ENCODE measurements at places on chromosomes 5 and 9. TPM values are rescaled to one million over a fixed set of nuclear protein-coding genes. Genes with fewer than 3 reads are reported as not detected.

Gene PCDHGA11
- total RNA-seq: 11.6 TPM

Gene PCDHGA4
- 11.4 TPM for total RNA-seq

Gene PRRT1B
- total RNA-seq: not detected

Gene MAMDC2
- total RNA-seq: 25.4 TPM

Gene COL5A1
- total RNA-seq: 129 TPM

DNA sequence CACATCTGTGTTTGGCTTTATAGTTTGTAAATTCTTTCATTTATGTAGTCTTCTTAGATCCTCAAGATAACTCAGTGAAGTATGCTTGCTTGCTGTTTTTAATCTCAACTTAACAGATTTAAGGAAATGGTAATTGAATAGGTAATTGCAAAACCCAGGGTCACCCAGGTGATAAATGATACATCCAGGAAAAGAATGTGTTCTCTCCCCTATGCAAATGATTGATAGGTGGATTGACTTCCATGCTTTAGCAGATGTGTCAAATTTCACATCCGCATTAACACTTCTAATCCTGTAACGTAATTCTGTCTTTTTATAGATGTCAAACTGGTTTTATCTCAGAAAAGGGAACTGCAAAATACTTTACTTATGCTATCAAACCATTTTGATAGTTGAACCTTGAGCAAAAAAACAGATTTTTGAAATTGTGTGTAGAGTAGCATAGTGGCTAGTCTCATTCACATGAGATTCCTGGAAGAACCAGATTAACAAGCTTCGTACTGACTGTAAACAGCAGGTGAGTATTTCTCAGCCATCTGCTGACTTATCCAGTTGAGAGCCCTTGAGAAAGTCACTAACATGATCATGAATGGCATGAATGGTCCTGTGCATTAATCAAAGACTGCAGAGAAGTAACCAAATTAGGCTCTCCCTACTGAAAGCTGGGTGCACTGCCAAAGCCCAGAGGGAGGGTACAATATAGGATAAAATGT is 86.7 kb upstream of the PAM start:
- DNase-seq: no peak
- no peaks in the 10 kb centered on the region for H3K27me3 ChIP-seq
- no peaks in the 10 kb centered on the region for H3K36me3 ChIP-seq
- no peak overlapping the region for H3K4me3 ChIP-seq

- H3K4me3 ChIP-seq: no peak overlapping the region
- no peaks in the 10 kb centered on the region for H3K36me3 ChIP-seq
- peaks cover 6% of the 10 kb centered on the region for H3K4me1 ChIP-seq
Measured at GRCh38 chr5:65268525-65268924, 213.2 kb downstream of the ADAMTS6 start.

DNA sequence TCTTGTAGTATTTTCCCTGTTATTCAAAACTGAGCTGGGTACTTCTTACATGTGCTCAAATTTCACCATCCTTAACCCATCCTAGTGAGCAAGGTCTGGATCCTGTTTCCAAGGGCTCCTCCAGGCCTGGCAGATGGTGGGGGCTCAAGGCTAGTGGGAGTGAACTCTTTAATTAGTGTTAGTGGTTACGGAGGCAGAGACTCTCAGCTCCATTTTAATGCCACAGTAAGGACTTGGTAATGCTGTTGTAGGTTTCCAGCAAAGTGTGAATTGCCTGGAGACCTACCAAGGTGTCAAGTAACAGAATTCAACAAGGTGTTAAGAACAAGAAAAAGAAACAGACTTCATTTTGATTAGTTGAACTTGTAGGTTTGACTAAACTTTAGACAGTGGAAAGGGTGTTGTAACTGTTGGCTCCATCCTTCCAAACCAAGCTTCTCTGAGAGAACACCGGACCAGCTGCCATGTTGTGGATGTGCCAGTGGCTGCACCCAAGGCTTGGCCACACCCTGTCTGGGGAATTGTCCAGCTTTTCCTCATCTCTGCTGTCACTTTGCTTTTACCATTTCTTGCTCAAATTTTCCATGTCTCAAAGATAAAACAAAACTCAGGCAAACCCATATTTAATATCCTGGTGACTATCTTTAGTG is 98.7 kb downstream of the ADCY2 start:
- H3K27ac ChIP-seq: no peak overlapping the region
- DNase-seq: no peak
- peak overlapping the region; percentile 11 for H3K4me3 ChIP-seq
- no peaks in the 10 kb centered on the region for H3K27me3 ChIP-seq
- peaks cover 4% of the 10 kb centered on the region for H3K4me1 ChIP-seq

DNA sequence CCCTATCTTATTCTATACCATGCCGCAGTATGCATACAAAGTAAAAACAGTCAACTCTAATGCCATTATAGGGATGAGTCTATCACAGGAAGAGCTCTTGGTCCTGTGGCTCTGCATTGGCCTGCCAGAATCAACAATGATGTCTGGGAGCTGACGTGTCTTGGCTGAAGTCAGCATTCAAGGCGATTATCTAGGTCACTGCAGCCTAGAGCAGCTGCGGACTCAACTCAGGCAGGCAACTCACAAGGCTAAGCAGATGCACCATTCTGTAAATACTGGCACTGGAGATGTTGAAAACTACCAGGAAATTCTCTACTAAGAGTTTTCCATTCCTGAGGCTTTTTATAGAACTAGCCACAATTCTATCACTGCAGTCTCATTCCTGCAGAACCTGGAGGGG is 13.3 kb downstream of the SPATA9 start:
- peaks cover 3% of the 10 kb centered on the region for H3K4me1 ChIP-seq
- no peak overlapping the region for H3K27ac ChIP-seq
- peak; percentile 12 for DNase-seq
- no peaks in the 10 kb centered on the region for H3K27me3 ChIP-seq
- no peaks in the 10 kb centered on the region for H3K36me3 ChIP-seq

- no peak overlapping the region for H3K27ac ChIP-seq
- DNase-seq: no peak
- H3K4me1 ChIP-seq: peaks cover 3% of the 10 kb centered on the region
- H3K27me3 ChIP-seq: no peaks in the 10 kb centered on the region
- no peaks in the 10 kb centered on the region for H3K36me3 ChIP-seq
Measured at GRCh38 chr5:111790295-111790694, 33.3 kb upstream of the NREP start.

DNA sequence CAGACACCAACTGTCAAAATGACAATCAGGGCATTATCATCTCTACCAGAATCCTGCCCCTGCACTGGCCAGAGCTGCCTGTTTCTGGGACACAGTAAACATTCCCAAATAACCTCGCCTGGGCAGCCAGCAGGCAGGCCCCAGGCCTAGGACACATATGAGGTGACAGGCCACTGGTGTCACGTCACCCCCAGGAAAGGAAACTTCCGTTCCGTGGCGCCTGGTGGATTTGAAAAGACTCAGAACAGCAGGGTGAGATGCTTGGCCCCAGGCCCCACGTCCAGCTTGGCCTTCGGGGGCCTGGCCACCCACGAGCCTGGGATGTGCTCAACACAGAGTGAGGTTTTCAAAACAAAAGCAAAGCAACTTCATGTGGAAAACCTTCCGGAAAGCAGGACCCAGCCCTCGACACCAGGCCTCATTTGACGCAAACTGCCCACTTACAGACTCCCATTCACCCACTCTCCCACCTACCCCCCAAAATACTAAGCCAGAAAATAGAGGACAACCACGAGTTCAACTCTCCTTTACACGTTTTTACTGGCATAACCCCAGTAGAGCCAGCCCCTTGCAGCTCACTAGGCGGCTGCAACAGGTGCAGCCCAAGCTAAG is 1.2 kb downstream of the SEMA4D start:
- H3K27me3 ChIP-seq: no peaks in the 10 kb centered on the region
- peaks cover 8% of the 10 kb centered on the region for H3K4me1 ChIP-seq
- no peak for DNase-seq
- H3K27ac ChIP-seq: no peak overlapping the region

DNA sequence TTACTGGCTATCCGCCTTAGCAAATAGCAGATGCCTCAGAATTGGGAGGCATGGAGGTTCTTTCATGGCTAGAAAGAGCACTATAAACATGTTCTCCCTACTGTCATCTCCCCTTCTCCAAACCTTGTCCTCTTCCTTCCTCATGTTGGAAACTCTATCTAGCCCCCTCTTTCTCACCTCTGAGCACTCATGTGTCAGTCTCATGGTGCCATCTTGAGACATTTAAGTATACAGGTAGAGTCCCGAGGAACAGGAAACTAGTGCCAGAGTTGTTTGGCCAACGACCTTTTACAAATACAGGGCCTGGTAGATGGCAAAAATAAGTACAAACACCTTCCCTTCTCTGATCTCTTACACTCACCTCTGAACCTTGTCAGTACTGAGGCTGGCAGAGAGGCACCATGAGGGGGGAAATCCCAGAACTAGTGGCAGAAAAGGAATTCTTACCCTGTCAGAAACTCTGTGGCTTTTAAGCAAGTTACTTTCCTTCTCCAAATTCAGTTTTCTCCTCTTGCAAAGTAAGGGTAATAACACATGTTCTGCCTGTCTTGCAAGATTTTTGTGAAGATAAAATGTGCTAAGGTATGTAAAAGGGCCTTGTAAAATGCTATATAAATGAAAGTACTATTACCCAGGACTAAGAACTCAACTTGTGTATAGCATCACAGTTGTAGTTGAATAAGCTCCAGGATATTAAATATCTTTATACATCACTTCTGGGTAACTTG is 94.1 kb upstream of the SNX2 start:
- no peaks in the 10 kb centered on the region for H3K27me3 ChIP-seq
- no peak overlapping the region for H3K4me3 ChIP-seq
- DNase-seq: no peak

DNA sequence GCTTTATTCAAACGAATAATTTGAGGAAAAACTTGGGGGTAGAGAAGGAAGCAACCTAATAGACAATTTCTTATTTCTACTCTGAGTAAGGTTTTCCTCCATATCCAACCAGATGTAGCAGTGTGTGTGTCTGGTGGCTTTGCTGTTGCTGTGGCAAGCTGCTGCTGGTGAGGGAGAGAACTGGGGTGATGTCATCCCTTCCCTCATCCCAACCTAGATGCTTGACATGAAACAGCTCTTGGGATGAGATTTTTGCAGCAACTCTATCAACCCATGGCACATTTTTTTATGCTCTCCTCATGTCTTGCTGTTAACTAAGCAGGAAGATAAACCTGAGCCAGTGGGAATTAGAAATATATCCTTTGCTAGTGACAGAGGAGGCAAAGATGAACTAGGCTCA is 135.8 kb downstream of the PCSK1 start:
- no peaks in the 10 kb centered on the region for H3K36me3 ChIP-seq
- H3K27me3 ChIP-seq: no peaks in the 10 kb centered on the region
- no peak for DNase-seq
- no peak overlapping the region for H3K4me3 ChIP-seq

- H3K4me1 ChIP-seq: peaks cover 46% of the 10 kb centered on the region
- no peaks in the 10 kb centered on the region for H3K36me3 ChIP-seq
- no peak for DNase-seq
- H3K4me3 ChIP-seq: no peak overlapping the region
- peak overlapping the region; percentile 77 for H3K27ac ChIP-seq
Measured at GRCh38 chr5:151739395-151739794, 19.0 kb downstream of the ATOX1 start.

DNA sequence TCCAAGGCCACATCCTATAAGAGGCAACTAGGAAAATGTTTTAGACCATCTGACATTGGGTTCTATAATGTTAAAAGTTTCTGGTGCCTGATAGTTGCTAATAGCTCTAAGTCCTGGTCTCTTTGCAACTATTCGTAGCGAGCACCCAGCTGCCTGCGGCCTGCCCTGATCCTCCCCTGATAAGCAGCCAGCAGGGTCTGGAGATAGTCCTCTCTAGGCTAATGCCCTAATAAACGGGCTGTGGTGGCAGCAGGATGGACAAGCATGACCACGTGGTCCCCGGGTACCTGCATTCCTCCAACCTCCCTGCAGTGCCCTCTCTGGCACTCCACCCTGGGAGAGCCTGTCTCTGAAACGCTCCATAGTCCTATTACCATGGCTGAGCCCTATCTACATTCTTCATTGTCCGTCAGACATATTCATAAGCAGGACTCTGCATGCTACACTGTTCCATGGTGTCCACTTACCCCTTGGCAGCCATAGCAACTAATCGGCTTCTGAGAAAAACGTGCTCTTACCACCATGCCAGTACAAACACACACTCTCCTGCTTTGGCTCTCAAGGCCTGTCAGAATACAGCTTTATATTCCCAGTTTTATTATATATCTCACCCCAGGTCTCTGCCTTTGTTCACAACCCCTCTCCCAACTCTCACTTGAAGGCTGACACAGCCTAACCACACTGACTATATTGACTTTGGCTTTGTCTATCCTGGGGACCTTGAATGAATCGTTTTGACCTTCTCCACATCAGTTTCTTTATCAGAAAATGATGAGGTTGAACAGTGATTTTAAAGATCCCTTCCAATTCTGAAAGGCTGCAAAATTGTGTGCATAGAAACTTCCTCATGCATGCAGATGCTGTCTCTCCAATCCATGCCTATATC is 49.9 kb upstream of the DAPK1 start:
- no peaks in the 10 kb centered on the region for H3K4me1 ChIP-seq
- H3K36me3 ChIP-seq: no peaks in the 10 kb centered on the region
- H3K4me3 ChIP-seq: no peak overlapping the region
- no peak overlapping the region for H3K27ac ChIP-seq
- H3K27me3 ChIP-seq: no peaks in the 10 kb centered on the region

GRCh38 chr5:76692651-76693050 is 23.3 kb upstream of the F2R start:
- DNase-seq: no peak
- H3K27ac ChIP-seq: no peak overlapping the region
- no peaks in the 10 kb centered on the region for H3K27me3 ChIP-seq
- no peak overlapping the region for H3K4me3 ChIP-seq
- H3K36me3 ChIP-seq: no peaks in the 10 kb centered on the region

GRCh38 chr5:149072791-149073190 is 9.9 kb upstream of the SH3TC2 start:
- no peak overlapping the region for H3K4me3 ChIP-seq
- no peaks in the 10 kb centered on the region for H3K27me3 ChIP-seq
- H3K36me3 ChIP-seq: no peaks in the 10 kb centered on the region
- DNase-seq: no peak
- H3K27ac ChIP-seq: no peak overlapping the region

DNA sequence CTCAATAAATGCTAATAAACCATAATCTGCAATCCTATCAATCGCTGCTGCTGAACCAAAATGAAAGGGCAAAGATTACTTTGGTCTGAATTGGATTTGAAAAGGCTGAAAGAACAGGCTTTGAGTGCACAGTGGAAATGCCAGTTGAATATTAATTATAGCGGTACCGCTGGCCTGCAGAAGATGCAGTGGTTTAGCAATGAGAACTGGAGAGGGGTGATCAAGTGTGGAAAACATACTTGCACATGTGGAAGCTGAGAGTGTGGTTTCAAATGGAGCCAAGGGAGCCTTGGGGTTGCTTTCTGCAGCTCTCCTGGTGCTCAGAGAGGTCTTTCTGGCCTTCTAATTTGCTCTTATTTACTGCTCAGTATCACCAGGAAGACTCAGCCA is 133.9 kb downstream of the PTTG1 start:
- no peaks in the 10 kb centered on the region for H3K4me1 ChIP-seq
- H3K27me3 ChIP-seq: no peaks in the 10 kb centered on the region
- no peaks in the 10 kb centered on the region for H3K36me3 ChIP-seq
- H3K4me3 ChIP-seq: no peak overlapping the region

DNA sequence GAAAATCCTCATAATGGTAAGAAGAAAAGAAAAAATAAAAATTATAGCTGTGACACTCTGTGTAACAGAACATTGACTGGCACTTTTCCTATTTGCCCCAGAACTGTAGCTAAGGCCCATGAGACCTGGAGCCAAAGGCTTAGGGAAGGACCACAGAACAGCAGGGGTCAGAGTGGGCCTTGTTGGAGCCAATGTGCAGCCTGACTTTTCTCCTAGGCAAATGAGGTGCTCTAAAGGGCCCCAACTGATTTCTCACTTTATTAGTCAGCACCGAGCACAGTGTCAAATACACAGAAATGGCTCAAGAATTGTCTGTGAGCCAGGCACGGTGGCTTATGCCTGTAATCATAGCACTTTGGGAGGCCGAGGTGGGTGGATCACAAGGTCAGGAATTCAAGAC is 4.0 kb upstream of the MEGF9 start:
- no peak overlapping the region for H3K27ac ChIP-seq
- no peaks in the 10 kb centered on the region for H3K36me3 ChIP-seq
- H3K27me3 ChIP-seq: no peaks in the 10 kb centered on the region
